ENCODE measurements at places on chromosomes 11 and 22.

GRCh38 chr11:94629741-94630140, 62.6 kb downstream of the PIWIL4 start:
- no peak for DNase-seq

DNA sequence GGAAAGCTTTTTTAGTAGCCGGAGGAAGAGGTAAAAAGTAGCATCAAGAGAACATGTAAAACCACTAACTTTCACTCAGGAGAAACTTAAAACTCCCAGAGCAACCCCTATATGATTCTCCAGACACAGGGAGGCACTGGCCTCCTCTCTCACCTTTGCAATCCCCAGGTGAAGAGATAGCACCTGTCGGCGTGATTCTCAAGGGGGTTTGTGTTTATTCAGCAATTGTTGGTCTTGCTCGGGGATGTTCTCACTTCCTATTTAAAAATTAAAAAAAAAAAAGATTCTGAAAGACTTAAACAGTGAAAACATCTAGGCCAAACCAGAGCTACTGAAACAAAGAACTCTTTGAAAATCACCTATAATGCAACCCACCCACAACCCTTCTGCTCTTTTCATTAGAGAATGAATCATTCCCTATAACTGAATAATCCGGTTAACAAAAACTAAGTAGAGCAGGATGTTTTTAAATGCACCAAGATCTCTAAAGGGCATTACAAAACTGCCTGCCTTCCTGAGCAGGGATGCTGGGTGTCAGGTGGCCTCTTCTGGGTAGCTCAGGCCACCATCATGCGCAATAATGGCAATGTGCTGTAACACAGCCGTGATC, 24.9 kb downstream of the DHCR7 start:
- no peak for DNase-seq

- DNase-seq, result no peak
Observed at GRCh38 chr11:33067294-33067693, 27.9 kb downstream of the TCP11L1 start.

GRCh38 chr11:82233201-82233600, 500.5 kb downstream of the FAM181B start:
- DNase-seq, result peak; percentile 73

GRCh38 chr11:97895572-97895971, 1125.2 kb upstream of the CNTN5 start:
- no peak for DNase-seq

DNA sequence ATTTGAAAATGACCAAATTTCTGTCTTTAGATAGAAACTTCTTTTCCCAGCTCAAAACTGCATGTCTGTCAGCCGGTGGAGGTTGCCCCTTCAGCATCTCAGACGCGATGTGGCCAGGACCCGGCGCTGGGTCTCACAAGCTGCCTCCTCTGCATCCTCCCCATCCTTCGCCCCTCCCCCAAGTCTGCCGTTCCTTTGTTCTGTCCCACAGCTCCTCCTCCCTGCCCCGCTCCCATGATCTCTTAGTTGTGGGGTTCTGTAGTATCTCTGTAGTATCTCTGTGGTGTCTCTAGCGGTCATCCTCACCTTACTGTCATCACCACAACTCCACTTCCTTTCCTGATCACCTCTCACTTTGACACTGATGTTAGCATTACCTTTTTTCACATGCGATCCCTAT, 49.9 kb downstream of the TRAF6 start:
- no peak for DNase-seq

GRCh38 chr22:19766511-19767426, 6.2 kb downstream of the TBX1 start:
- no peak for DNase-seq

GRCh38 chr11:17927681-17928343, 85.0 kb downstream of the SERGEF start:
- DNase-seq, result peak; percentile 14

DNA sequence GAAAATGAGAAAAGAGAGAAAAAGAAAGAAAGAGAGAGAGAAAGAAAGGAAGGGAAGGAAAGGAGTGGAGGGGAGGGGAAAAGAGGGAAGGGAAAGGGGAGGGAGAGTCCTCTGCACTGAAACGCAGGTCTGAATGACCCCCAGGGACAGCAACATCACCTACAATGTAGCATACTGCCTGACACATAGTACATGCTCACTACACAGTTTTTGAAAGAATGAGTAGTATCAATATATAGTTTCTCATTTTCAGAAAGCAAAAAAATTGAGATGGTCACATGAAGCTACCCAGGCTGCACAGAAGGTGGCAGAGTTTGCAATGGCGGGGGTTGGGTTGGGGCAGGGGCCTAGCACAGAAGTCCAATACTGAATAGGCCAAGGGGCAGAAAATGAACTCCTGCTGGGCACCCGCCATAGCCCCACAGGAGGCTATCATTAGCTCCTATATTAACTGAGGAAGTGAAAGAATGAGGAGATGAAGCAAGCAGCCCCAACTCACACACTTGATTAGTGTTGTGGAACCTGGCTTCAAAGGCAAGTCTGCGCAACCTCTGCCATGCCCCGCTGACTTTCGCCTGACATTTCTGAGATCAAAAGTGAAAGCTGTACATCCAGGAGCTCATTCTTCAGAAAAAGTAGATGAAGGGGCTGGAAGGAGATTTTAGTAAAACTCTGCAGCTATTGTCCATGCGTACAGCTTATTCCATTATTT, 241.2 kb upstream of the SYN3 start:
- no peak for DNase-seq

DNA sequence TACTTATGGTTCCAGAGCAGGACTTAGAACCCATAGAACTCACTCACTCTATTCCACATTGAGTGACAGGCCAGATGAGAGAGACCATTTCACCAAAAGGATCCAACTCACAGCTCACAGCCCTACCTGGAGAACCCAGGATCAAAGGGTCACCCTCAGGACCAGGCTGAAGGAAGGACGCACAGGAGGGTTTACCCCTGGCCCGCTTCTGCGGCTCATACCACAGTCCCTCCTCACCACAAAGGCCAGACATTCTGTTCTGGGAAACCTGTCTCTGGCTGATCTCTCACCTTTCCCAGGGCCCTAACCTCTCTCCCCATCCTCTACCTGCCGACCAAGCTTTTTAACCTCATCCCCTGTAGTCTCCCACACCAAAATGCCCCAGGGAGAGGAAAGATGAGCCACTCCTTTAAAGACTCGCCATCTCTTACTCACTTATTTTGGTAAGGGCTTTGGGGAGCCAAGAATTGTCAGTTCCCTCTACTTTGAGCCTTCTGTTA, 4.7 kb downstream of the FOSL1 start:
- DNase-seq, result no peak

DNA sequence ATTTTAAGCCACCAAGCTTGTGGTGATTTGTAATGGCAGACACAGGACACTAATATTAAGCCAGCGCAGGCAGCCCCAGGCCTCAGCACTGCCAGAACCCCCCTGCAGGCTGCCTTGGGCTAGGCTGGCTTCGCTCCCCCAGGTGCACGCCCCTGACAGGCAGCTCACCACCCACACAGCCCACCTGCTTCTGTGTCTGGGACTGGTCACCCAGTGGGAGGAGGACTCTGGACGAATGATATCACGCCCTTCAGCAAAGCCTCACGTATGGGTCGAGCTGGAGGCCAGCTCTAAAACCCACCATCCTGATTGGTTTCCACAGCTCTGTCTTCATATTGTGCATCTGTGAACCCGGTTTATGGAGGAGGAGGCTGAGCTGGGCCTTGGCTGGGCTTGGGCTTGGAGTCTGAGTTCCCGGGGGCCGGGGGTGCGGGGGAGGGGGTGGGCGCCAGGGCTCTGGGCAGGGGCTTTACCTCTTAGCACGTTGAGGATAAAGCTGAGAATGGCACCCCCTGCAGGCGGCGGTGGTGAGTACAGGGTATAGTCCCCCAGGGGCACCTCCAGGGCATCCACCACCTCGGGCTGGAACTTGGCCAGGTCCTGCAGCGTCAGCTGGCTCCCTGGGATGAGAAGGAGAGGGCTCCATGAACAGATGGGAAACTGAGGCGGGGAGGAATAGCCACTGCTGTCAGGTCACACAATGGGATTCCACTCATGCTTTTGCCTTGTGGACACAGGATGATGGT, 13.8 kb downstream of the GGT5 start:
- DNase-seq, result no peak

- no peak for DNase-seq
Observed at GRCh38 chr11:65770951-65771567, 9.7 kb downstream of the AP5B1 start.

Measured in fibroblast of skin of right biceps (primary cell).